ENCODE measurements at places on chromosomes 11 and 22. TPM values are rescaled to one million over a fixed set of nuclear protein-coding genes. Genes with fewer than 3 reads are reported as not detected.

The ATM gene
- 183 TPM for total RNA-seq

DNA sequence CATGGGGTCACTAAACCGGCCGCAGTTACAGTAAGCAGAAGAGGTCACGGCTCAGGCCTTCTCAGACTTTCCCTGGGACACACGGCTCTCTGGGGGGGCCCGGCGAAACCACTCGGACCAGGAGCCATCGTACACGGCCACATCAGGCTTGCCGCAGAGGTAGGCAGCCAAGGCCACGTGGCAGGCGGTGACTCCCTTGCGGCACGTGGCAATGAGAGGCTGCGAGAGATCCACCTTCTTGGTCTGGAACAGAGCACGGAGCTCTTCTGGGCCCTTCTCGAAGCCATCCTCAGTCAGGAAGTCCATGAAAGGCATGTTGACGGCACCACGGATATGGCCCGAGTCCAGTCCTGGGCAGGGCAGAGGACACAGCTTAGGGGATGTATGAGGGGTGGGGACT, 8.3 kb downstream of the TST start:
- no peak for DNase-seq

DNA sequence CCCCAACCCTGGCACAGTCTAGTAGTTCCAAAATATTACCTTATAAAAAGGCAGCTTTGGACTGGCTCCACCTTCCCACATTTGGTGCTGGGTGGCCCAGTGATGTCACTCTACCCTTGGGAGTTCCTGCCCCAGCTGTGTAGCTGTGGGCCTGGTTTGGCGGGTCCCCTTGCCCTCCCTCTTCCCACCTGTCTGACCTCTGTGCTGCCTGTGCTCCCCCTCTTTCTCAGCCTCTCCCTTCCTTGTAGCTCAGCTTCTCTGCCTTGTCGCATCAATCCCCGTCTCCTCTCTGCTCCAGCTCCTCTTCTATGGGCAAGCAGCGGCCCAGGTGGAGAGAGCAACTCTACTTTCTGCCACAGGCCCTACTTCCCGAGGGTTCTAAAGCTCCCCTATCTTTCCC, 54.6 kb downstream of the CHRDL2 start:
- no peak for DNase-seq

The ROBO4 gene
- 0.29 TPM for total RNA-seq

GRCh38 chr11:61315260-61315659, 17.6 kb downstream of the DDB1 start:
- no peak for DNase-seq

DNA sequence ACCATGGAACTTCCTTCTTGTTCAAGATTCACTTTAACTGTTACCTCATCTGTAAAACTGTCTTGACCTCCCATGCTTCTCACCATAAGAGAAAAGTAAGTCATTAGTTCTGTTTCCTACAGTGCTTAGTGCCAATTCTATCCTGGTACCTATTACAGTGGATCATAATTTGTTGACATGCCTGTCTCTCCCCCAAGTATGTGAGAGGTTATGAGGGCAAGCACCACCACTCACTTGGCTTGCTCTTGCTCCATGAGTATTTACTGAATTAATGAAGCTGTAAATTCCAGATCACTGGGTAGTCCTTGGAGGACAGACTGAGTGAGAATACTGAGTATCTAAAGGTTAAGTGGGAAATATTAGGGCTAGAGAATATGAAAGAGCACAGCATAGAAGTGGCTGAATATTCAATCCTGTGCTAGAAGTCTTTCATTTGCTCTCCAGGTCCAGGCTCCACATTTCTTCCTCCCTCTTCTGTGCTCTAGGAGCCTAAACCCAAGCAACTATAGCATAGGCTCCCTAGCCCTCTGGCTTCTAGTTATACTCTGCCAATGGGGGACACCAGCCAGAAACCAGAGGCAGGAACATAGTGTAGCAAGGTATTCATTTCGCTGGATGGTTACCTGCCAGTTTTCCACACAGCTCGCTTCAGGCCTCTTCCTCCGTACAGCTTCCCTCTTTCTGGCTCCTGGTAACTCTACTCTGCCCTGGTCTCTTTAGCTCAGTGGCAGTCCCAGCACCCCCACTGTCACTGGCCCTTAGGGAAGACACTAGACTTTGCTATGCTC, 118.2 kb upstream of the SLC5A12 start:
- DNase-seq: no peak

The HSPB2 gene
- total RNA-seq: not detected

- DNase-seq: no peak
Measured at GRCh38 chr11:30583476-30584280, 2.5 kb downstream of the MPPED2 start.

- no peak for DNase-seq
Measured at GRCh38 chr22:48104766-48105165, 1342.3 kb downstream of the TBC1D22A start.

The SAA4 gene
- not detected for total RNA-seq

GRCh38 chr22:49199224-49199623, 628.4 kb downstream of the BRD1 start:
- DNase-seq: no peak

GRCh38 chr11:126466236-126467045, 111.0 kb downstream of the ST3GAL4 start:
- DNase-seq: no peak

The CCDC73 gene
- not detected for total RNA-seq

GRCh38 chr11:78223320-78223954, 34.7 kb downstream of the USP35 start:
- DNase-seq: no peak

GRCh38 chr22:20965104-20965887, 1.8 kb upstream of the AIFM3 start:
- DNase-seq: no peak

DNA sequence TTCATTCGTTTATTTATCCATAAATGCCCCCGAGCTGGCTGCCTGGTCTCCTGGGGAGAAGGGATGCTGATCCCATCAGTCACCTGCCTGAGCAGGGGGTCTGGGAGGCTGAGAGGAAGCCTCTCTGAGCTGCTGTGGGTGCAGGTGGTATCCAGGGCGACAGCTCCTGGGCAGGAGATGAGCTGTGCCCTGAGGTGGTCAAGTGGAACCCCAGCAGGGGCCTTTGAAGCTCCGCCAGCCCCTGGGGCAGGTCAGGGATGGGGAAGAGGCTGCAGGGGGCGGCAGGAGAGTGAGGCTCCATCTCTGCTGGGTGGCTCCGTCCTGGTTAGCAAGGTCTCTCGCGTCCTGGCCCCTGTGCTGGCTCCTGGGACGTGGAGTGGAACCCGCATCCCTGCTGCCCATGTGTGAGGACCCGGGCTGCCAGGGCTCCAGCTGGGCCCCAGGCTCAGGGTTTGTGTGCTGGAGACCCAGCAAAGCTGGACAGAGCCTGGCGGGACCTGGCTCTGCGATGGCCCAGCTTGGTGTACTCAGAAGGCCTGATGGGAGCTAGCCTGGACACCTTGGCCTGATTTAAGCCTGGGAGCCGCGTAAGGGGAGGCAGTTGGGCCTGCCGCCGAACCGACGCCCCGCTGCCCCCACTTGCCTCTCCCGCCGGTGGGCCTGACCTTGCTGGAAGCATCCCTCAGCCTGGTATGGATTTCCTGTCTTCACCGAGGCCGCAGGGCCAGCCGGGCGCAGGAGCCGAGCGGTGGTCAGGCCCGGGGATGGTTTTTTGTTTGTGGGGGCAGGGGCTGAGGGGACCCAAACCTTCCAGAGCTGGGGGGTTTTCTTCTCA, 44.5 kb downstream of the RTN4R start:
- DNase-seq: no peak

DNA sequence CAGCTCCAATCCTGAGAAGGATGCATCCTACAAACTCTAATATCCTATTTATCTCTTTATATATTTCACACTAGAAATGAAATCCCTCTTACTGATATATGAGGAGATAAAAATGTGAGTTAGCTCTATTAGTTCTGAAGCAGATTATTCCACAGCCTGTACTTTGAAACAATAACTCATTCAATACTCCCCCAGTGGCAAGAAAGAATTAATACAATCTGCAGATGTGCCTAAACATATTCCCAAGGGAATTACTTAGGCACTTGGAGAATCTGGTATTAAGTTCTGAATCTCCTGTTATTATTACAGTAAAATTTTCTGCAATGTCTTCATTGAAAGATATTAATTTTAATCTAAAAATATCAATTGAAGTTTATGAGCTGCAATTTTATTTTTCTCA, 59.4 kb downstream of the DDI1 start:
- DNase-seq: no peak

GRCh38 chr11:87573708-87574107, 536.0 kb downstream of the TMEM135 start:
- no peak for DNase-seq

Data from naive thymus-derived CD4-positive, alpha-beta T cell (primary cell).